ENCODE measurements at places on chromosomes 3 and 15. TPM values are rescaled to one million over a fixed set of nuclear protein-coding genes. Genes with fewer than 3 reads are reported as not detected.

DNA sequence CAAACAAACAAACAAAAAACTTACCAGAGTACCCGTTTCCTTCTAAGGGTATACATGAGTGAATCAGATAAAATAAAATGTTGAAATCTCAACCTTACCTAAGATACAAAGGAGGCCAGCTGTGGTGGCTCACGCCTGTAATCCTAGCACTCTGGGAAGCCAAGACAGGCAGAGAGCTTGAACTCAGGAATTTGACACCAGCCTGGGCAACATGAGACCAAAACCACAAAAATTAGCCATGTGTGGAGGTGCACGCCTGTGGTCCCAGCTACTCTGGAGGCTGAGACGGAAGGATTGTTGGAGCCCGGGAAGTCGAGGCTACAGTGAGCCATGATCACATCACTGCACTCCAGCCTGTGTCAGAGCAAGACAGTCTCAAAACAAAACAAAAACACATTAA is 11.0 kb upstream of the FAM219B start:
- no peak overlapping the region for H3K27ac ChIP-seq
- no peaks in the 10 kb centered on the region for H3K27me3 ChIP-seq
- peaks cover 8% of the 10 kb centered on the region for H3K36me3 ChIP-seq
- no peak for DNase-seq
- no peak overlapping the region for H3K4me3 ChIP-seq
- H3K4me1 ChIP-seq, result peaks cover 3% of the 10 kb centered on the region

GRCh38 chr15:42102646-42103235 is 8.4 kb upstream of the PLA2G4D start:
- no peak overlapping the region for H3K27ac ChIP-seq
- H3K27me3 ChIP-seq, result peaks cover 2% of the 10 kb centered on the region
- no peak overlapping the region for H3K4me3 ChIP-seq
- no peaks in the 10 kb centered on the region for H3K36me3 ChIP-seq
- peak; percentile 28 for DNase-seq

DNA sequence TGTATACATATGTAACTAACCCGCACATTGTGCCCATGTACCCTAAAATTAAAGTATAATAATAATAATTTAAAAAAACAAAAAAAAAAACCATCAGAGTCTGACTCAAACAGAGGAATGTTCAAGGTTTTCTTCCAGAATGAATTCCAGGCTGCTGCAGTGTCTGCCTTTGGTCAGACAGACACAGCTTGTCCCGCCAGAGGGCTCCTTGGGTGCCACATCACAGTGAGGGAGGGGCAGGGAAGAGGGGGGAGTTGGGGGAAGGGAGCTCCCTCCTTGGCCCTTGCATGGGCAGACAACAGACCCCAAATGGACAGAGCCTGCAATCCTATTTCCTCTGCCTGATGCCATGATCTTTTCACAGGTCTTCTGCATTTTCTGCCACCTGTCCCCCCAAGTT is 36.5 kb downstream of the ITGB5 start:
- H3K27me3 ChIP-seq, result no peaks in the 10 kb centered on the region
- H3K27ac ChIP-seq, result no peak overlapping the region

GRCh38 chr3:16052964-16053363 is 121.5 kb upstream of the GALNT15 start:
- H3K4me3 ChIP-seq, result no peak overlapping the region
- H3K4me1 ChIP-seq, result peaks cover 39% of the 10 kb centered on the region
- no peaks in the 10 kb centered on the region for H3K36me3 ChIP-seq
- H3K27ac ChIP-seq, result no peak overlapping the region
- DNase-seq, result no peak

Gene MKRN2
- total RNA-seq, result 26.4 TPM

Gene VWA5B2
- total RNA-seq, result not detected

- H3K4me1 ChIP-seq, result no peaks in the 10 kb centered on the region
- H3K27ac ChIP-seq, result no peak overlapping the region
- H3K4me3 ChIP-seq, result no peak overlapping the region
- H3K36me3 ChIP-seq, result no peaks in the 10 kb centered on the region
- no peak for DNase-seq
These were observed 319.6 kb upstream of the TBC1D5 start for GRCh38 chr3:18061737-18062656.

- H3K4me1 ChIP-seq, result no peaks in the 10 kb centered on the region
- H3K4me3 ChIP-seq, result no peak overlapping the region
- no peak overlapping the region for H3K27ac ChIP-seq
- no peaks in the 10 kb centered on the region for H3K36me3 ChIP-seq
- no peak for DNase-seq
These were observed 13.3 kb downstream of the VILL start for GRCh38 chr3:38003817-38004414.

Gene CILP
- total RNA-seq, result not detected

DNA sequence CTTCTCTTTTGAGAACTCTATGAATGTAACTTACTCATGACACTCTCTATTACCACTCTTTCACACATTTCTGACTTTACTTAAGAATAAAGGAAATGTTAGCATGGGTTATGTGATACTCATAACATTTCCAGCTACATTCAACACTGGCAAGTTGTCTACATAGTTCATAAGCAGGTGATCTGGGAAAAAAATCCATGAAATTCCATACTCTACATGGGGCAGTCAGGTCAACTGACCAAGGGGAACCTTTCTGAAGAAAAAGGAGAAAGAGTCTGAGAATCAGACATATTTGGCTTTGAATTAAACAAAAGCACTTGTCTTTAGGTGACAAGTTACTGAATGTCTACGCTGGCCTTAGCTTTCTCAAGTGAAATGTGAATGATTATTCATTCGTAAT is 329.1 kb upstream of the ROBO1 start:
- no peak overlapping the region for H3K4me3 ChIP-seq
- H3K27ac ChIP-seq, result no peak overlapping the region
- DNase-seq, result no peak
- no peaks in the 10 kb centered on the region for H3K27me3 ChIP-seq
- no peaks in the 10 kb centered on the region for H3K36me3 ChIP-seq

GRCh38 chr15:73109765-73110164 is 57.5 kb downstream of the NEO1 start:
- no peaks in the 10 kb centered on the region for H3K4me1 ChIP-seq
- no peak for DNase-seq
- no peak overlapping the region for H3K4me3 ChIP-seq
- H3K27me3 ChIP-seq, result peaks cover 4% of the 10 kb centered on the region
- H3K36me3 ChIP-seq, result no peaks in the 10 kb centered on the region
- H3K27ac ChIP-seq, result no peak overlapping the region

Gene WDR93
- total RNA-seq, result not detected

Gene C15orf62
- 0.38 TPM for total RNA-seq

- no peak for DNase-seq
- H3K36me3 ChIP-seq, result no peaks in the 10 kb centered on the region
- H3K4me1 ChIP-seq, result no peaks in the 10 kb centered on the region
- no peak overlapping the region for H3K27ac ChIP-seq
- H3K27me3 ChIP-seq, result no peaks in the 10 kb centered on the region
These were observed 41.3 kb downstream of the FEZF2 start for GRCh38 chr3:62332017-62332416.

DNA sequence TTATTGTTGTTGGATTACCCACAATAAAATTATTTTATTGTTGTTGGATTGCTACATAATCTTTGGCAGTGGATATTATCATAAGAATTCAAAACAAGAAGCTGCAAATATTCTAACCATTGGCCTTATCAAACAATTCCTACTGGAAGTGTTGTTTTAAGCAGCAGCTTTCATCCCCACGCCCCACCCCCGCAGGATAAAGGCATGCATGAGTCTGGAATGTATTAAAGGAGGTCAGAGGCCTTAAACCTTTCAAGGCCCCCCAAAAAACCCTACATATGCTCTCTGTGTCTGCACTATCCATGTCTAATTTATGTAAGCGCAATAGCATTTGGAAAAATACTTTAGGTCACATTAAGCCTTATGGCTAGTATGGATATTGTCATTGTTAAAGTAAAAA is 23.1 kb downstream of the P3H2 start:
- no peak for DNase-seq
- no peak overlapping the region for H3K4me3 ChIP-seq
- H3K27ac ChIP-seq, result no peak overlapping the region
- no peaks in the 10 kb centered on the region for H3K36me3 ChIP-seq

- no peaks in the 10 kb centered on the region for H3K4me1 ChIP-seq
- H3K4me3 ChIP-seq, result no peak overlapping the region
- no peak for DNase-seq
- H3K27ac ChIP-seq, result no peak overlapping the region
These were observed 98.9 kb upstream of the SPRED1 start for GRCh38 chr15:38153781-38154180.

Gene RETNLB
- not detected for total RNA-seq

Gene CHRNA7
- total RNA-seq, result 2.7 TPM

DNA sequence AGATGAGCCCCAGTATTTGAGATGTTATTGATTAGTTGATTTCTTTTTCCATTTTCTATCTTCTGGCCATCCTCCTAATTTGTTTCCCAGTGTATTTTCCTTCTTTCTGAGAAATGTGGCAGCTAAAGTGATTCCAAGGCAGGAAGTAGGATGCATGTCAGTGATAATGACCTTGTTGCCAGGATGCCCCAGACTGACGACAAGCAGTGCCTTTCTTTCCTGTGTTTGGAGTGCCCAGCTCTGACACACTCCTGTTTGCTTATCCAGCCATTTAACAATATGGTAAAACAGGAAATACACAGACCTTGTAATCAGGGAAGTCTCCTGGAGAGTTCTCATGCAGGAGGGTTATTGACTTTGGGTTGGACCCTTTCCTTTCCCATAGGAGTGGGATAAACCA is 20.4 kb downstream of the TMOD2 start:
- H3K4me3 ChIP-seq, result no peak overlapping the region
- DNase-seq, result peak; percentile 6
- peaks cover 5% of the 10 kb centered on the region for H3K27me3 ChIP-seq

GRCh38 chr15:35211240-35211902 is 126.3 kb upstream of the NANOGP8 start:
- H3K4me3 ChIP-seq, result no peak overlapping the region
- no peaks in the 10 kb centered on the region for H3K4me1 ChIP-seq
- H3K27me3 ChIP-seq, result no peaks in the 10 kb centered on the region
- H3K36me3 ChIP-seq, result no peaks in the 10 kb centered on the region
- H3K27ac ChIP-seq, result no peak overlapping the region
- DNase-seq, result no peak

DNA sequence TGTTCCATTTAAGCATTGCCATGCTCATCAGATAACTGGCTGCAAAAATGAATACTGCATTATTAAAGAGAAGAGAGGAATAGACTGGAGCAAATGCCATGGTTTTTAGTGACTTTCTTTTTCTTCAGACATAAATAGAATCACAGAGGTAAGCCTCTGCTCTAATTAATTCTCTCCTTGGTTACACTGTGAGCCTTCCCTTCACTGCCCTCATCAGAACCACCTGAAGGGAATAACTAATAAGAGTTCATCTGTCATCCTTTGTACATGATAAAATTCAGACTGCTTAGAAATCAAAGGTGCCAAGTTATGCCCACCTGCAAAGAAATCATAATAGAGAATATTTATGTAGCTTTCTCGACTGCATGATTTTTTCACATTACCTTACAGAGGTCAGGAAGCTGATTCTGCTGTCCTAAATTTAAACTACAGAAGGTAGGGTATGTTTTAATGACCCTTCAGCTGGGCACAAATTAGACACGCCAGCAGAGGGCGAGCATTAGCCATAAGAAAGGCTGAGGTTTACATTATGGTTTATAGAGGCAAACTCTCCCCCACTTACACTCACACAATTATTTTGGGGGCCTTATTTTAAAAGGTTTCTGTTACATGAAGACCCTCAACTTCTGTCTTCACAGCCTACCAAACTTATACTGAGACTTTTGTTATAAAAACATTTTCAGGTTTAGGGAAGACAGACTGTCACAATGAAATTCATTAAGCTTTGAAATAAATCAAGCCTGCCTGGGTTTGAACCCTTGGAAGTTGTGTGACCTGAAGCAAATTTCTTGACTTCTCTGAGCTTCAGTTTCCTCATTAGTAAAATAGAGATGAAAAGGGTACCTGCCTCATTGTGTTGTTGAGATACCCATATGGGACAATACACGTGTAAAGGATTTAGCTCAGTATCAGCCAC is 15.3 kb upstream of the UNC13C start:
- H3K27ac ChIP-seq, result no peak overlapping the region
- H3K4me1 ChIP-seq, result no peaks in the 10 kb centered on the region
- DNase-seq, result peak; percentile 10
- no peaks in the 10 kb centered on the region for H3K27me3 ChIP-seq

Gene LOXL1
- 9.2 TPM for total RNA-seq

Gene CIDEC
- not detected for total RNA-seq

- no peaks in the 10 kb centered on the region for H3K36me3 ChIP-seq
- H3K27ac ChIP-seq, result no peak overlapping the region
- H3K4me3 ChIP-seq, result no peak overlapping the region
- DNase-seq, result no peak
These were observed 3.0 kb upstream of the SHC4 start for GRCh38 chr15:48966595-48967301.

DNA sequence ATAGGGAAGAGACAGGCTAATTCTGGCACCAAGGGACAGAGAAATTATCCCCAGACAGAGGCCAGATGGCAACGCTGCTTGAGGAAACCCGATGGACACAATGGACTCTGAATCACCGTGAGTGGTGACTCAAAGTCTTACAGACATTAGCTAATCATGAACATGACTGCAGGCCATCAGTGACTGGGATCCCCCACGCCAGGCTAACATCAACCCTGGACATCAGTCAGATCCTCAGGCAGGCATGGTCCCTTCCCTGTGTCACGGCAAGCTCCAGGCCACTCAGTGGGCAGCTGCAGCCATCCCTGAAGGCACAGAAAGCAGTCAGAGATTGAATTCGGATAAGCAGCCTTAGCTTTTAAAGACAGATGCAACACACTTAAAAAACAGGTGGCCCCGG is 23.8 kb upstream of the OXTR start:
- no peak overlapping the region for H3K4me3 ChIP-seq
- no peaks in the 10 kb centered on the region for H3K4me1 ChIP-seq
- H3K36me3 ChIP-seq, result no peaks in the 10 kb centered on the region
- DNase-seq, result no peak
- no peaks in the 10 kb centered on the region for H3K27me3 ChIP-seq

GRCh38 chr3:67719333-67719732 is 64.9 kb upstream of the SUCLG2 start:
- DNase-seq, result peak; percentile 55
- no peaks in the 10 kb centered on the region for H3K27me3 ChIP-seq
- H3K27ac ChIP-seq, result peak overlapping the region; percentile 73
- no peaks in the 10 kb centered on the region for H3K36me3 ChIP-seq

DNA sequence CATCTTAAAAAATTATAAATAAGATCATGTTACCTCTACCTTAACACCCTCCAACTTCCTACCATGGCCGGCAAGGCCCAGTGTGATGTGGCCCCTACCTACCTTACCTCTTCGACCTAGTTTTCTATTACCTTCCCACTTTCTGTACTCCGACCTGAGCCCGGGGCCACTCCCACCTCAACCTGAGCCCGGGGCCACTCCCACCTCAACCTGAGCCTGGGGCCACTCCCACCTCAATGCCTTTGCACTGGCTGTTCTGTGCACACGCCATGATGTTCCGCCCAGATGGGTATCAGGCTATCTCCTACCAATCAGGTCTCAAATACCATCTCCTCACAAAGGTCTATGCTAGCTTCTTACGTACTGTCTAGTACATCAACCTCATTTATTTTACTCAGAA is 66.8 kb upstream of the XXYLT1 start:
- H3K27me3 ChIP-seq, result no peaks in the 10 kb centered on the region
- H3K4me3 ChIP-seq, result no peak overlapping the region
- no peak overlapping the region for H3K27ac ChIP-seq
- no peak for DNase-seq
- H3K36me3 ChIP-seq, result no peaks in the 10 kb centered on the region
- H3K4me1 ChIP-seq, result no peaks in the 10 kb centered on the region

- no peak overlapping the region for H3K27ac ChIP-seq
- no peak overlapping the region for H3K4me3 ChIP-seq
- no peaks in the 10 kb centered on the region for H3K36me3 ChIP-seq
- no peaks in the 10 kb centered on the region for H3K4me1 ChIP-seq
- DNase-seq, result no peak
These were observed 75.5 kb downstream of the SERPINI1 start for GRCh38 chr3:167811031-167811430.

Gene SEMA3G
- total RNA-seq, result 22.6 TPM

Gene CHRM5
- total RNA-seq, result not detected

Gene SPESP1
- 3.0 TPM for total RNA-seq

Data from endothelial cell of umbilical vein (primary cell).